ENCODE measurements at places on chromosomes 6 and 20.

GRCh38 chr6:71103130-71103529 lies 146.3 kb upstream of the B3GAT2 start:
- no peak for DNase-seq

DNA sequence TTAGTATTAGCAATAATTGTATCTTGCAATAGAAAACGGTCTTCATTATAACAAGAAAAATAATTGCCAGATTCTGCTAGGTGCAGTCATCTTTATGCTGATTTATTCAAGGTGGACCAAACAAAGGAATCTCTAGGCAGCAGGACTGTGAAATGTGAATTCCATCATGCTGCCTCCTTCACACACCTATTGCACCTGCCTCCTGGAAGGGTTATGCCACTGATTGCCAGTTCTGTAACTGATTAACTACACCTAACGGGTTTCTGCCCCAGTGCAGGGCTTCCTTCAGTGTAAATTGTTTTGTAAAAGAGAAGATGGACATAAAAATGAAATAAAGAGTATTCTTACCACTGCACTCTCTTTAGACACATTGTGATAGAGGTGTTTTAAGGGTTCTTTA lies 96.1 kb downstream of the FOXO3 start:
- no peak for DNase-seq

DNA sequence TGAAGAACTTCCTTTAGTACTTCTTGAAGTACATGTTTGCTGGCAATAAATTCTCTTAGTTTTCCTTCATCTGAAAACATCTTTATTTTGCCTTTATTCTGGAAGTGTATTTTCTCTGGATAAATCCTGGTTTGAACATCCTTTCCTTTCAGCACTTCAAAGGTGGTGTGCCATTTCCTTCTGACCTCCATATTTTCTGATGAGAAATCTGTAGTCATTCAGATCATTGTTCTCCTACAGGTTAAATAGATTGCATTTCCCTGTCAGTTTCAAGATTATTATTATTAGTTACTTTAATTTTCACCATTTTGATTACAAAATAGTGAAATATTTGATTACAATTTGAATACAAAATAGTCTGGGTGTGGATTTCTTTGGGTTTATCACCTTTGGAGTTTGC lies 134.5 kb downstream of the CDH26 start:
- DNase-seq: no peak

DNA sequence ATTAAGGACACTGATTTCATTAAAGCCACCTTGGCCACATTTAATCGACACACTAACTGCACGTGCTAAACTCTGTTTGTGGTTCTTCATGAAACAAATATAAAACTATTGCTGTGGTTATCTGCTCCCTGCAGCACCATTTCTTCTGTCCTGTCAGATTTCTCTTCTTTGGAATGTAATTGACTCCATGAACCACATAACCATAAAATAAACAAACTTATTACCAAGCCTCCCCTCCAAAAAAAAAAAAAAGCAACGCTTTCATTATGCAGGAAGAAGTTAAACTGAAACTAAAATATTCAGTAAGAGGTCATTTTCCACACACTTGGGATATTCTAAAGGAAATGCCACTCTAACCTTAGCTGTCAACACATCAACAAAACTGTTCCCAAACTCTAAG lies 319.1 kb upstream of the NT5E start:
- DNase-seq: no peak

DNA sequence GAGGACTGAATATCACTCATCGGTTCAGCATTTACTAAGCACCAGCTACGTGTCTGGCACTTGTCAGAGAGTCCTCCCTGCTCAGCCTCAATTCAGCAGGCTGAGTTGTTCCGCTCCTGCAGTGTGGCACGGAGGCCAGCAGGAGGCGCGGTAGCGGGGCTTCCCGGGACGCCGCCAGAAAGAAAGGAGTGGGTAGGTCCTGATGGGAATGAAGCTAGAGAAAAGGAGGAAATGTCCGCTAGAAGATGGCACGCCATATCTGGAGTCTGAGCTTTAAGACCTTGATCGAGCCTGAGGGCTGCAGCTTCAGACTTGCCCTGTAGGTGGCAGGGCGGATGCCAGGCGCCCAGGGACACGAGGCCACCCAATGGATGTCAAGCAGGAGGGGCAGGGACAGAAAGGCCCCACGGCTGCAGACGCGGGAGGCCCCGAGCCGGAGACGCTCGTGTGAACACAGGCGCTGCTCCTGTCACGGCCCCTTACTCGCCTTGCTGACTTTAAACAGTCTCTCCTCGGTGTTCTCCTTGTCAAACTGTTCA lies 18.7 kb downstream of the SERPINB6 start:
- peak; percentile 75 for DNase-seq

GRCh38 chr6:3376064-3376463 lies 80.8 kb downstream of the SLC22A23 start:
- no peak for DNase-seq

GRCh38 chr20:43541214-43541613 lies 17.6 kb upstream of the SGK2 start:
- DNase-seq: no peak

- peak; percentile 91 for DNase-seq
These were observed 19.9 kb downstream of the ATXN1 start for GRCh38 chr6:16741112-16742016.
